ENCODE measurements at places on chromosomes 4 and X.
A peak's percentile ranks its signal among the peaks of the same experiment; 100 is the strongest.

DNA sequence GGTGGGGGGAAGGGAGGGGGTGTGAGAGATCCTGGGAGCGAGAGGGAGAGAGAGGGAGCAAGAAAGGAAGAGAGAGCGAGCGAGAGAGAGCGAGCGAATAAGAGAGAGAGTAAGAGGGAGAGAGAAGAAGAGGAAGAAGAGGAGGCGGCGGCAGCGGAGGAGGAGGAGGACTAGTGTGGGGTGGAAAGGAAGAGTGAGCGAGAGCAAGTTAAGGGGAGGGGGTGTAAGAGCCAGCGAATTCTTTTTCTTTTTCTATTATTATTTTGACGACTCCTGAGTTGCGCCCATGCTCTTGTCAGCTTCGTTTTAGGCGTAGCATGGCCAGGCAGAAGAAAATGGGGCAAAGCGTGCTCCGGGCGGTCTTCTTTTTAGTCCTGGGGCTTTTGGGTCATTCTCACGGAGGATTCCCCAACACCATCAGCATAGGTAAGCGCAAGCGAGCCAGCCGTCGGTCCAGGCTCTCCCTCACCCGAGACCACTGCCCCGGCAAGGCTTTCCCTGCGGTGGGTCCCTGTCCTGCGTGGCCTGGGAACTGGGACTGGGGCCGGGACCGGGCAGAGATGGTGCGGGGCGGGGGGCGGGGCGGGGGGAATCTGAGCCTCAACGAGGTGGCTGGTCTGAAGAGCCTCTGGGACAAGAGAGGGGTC lies at the start of gene GRIA3:
GRIA3 (plus strand) TSS at position 60 of the 647 bp plus-strand sequence; CDS start at position 318, 258 bp downstream.
- DNase-seq: no peak

DNA sequence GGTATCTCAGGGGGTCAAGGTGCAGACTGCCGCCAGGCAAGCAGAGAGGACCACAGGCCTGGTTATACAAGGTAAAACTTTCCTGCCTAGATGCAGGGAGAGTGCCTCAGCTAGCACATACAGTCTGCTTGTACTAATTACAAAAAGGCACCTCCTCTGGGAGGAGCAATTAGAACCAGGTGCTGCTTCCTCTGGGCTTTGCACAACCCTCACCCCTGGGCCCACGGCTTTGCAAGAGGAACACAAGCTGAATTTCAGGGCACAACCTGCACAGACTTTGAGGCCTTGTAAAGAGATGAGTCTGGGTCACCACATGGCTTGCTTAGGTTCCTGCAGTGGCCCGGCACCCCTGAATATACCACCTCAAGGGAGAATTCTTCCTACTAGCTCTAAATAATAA lies 9.2 kb upstream of the CITED1 start:
- no peak for DNase-seq

DNA sequence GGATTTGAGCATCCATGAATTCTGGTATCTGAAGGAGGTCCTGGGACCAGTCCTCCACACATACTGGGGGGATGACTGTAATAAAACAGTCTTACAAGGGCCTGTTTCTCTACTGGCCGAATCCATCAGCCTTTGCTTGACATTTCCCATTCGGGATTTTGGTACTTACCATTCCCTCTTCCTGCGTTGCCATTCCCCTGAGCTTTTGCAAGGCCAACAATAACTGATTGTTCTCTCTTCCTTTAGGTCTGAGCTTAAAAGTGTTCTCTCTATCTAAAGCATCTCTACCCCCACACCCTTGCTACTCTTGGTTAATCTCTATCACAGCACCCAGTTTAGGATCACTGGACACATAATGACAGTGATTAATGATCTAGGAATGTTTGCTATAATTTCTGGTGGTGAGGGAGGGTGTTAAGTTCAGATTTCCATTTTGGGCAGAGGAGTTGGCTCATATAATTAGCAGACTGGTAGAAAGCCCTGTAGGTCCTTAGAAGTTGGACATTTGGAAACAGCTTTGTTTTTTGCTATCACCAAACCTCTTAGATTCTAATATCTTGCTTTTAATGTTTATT lies 29.4 kb downstream of the TMA16 start:
- DNase-seq: no peak

DNA sequence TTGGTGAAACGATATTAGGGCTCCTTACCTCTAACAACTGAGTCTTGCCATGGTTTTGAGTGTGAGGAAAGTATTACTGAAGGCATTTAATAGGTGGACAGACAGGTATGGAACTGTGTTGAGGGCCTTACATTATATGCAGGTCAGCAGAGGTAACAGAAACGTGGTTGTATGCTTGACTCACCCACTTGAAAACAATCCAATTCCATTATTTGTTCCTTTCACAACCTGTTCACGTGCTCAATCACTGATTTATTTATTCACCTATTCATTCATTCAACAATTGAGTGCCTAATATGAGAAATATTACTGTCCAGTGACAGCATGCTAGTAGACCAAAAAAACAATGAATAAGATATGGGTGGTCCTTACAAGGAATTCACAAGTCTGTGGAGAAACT lies 33.3 kb upstream of the PPARGC1A start:
- no peak for DNase-seq

GRCh38 chrX:74277846-74278245 lies 26.1 kb upstream of the ZCCHC13 start:
- DNase-seq: no peak

- DNase-seq: no peak
Measured at GRCh38 chr4:109683621-109684253, 19.5 kb downstream of the CASP6 start.

- DNase-seq: no peak
Measured at GRCh38 chr4:169399976-169400767, 129.4 kb upstream of the SH3RF1 start.

DNA sequence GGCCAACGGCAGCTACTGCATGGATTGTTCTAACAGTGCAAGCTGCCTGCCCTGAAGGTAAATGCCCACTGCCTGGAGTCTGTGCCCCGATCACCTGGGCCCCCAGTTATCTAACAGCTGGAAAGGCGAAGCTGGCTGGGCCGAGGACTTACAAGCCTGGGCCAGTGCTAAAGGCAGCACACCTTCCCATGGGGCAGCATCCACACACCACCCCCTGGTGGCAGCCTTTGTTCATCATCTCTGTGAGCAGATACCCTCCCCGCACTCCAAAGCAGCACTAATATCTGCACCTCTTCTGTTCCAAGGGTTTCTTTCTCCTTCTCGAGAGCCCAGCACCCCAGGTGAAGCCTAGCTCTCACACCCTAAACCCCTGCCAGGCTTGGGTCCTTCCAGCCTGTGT lies 7.6 kb downstream of the SLC2A9 start:
- DNase-seq: no peak

- DNase-seq: peak; percentile 70
Measured at GRCh38 chrX:72100824-72101351, 30.8 kb downstream of the RTL5 start.

DNA sequence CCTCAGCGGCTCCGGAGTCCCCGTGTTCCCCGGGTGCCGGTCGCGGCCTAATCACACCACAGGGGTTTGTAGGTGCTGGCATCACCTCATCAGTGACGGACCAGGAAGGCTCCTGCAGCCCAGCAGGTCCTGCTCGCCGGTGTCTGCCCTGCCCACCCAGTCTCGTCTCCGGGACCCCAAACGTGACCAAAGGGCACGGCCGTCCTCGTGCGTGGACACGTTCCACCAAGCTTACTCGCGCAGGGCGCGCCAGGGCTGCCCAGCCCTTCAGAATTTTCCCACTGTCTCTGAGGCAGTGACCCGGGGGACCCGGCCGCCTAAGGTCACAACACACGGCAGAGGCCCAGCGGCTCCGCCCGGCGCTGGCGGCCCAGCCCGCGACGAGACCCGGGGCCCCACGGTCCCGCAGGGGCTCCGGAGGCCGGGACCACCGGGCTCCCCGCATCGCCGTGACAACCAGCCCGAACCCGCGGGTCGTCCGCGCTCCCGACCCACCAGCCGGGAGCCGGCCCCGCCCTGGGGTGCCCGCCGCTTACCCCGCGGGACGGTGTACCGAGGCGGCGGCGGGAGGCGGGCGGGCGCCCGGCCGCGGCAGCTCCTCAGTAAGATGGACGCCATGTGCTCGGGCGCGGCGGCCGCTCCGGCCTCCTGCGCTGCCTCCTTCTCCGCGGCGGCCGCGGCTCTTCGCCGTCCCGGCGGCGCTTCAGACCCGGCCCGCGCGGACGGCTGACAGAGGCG lies 454 bp downstream of the LETM1 start:
- DNase-seq: no peak

DNA sequence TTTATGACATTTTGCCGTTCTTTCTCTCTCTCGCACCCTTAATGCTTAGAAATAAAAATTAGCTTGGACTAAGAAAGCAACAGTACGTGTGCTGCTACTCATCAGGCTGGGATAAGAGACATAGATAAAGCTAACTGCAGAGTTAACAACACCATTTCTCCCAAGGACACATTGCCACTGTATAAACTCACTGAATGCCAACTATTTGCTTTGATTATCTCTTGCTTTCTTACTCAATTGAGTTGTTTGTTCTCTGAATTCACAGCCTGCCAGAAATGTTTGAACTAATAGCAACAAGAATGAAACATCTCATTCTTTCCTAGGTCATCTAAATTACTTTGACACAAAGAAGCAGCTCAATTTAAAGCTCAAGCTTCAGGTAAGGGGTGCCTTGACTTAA lies 34.6 kb downstream of the F8 start:
- DNase-seq: no peak

- DNase-seq: no peak
Measured at GRCh38 chr4:182547435-182547834, 304.2 kb downstream of the TENM3 start.

GRCh38 chr4:184274286-184274951 lies 56.7 kb upstream of the ENPP6 start:
- DNase-seq: no peak

DNA sequence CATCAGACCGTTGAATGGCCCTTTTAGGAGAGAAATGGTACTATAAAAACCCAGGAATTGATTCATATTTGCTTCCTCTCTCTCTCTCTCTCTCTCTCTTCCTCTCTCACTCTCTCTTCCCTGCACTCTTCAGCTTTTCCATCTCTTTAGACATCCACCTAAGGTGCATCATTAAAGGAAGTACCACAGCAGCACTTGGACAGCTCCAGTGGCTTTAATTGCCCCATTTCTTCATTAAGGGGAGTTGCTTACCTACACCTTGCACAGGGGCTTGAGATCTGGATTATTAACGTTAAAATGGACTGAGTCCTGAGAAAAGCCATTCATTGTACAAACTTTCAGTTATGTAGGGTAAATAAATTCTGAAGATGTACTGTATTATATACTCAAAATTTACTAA lies 323.6 kb downstream of the AFF2 start:
- no peak for DNase-seq

- no peak for DNase-seq
Measured at GRCh38 chr4:145521282-145521681, 39.6 kb downstream of the SMAD1 start.

DNA sequence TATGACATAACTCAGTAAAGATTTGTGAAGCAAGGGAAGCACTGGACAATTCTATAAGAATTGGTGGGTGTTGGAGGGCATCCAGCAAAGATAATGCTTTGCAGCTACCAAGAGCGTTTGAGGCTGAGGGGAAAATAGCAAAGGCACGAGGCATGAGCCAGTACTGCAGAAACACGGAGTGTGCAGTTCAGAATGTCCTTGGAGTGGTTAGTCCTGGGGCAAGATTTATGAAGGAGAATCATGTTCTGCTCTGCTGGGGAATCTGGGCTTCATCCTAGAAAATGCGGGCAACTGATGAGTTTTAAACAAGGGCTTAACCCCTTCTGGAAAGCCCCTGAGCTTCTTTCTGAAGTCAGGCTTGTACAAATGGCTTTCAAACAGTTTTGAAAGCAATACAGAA lies 452.5 kb downstream of the IL15 start:
- no peak for DNase-seq

DNA sequence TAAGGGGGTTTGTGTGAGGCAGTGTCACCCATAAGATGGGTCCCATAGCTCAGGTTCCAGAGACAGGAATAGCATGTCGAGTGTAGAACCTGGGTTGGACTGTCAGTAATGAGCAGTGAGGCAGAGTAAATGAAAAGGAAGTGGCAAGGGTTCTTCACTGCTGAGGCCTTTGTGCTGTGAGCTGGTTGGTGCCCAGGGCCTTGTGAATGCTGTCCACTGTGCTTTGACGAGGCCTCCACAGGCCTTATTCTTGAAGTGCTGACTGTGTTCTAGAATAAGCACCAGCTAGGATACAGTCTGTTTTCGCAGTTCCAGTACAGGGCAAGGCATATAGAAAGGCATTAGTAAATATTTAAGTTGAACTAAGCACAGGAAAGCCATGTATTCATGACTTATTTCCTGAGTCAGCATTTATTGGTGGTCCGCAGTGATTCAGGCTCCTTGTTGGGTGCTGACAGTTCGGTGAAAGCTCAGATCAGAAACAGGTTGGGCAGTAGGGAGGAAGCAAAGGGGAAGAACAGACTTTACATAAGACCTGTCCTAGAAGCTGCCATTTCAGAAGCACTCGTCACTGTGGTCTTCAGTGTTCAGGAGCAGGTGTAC lies 25.6 kb upstream of the TADA2B start:
- DNase-seq: no peak

- no peak for DNase-seq
Measured at GRCh38 chr4:168560184-168561180, 63.6 kb downstream of the PALLD start.

GRCh38 chr4:53068755-53069330 lies 206.7 kb downstream of the RASL11B start:
- DNase-seq: no peak

- no peak for DNase-seq
Measured at GRCh38 chr4:14184767-14185166, 557.2 kb upstream of the BOD1L1 start.

GRCh38 chrX:37684973-37685372 lies 618 bp upstream of the XK start:
- no peak for DNase-seq

DNA sequence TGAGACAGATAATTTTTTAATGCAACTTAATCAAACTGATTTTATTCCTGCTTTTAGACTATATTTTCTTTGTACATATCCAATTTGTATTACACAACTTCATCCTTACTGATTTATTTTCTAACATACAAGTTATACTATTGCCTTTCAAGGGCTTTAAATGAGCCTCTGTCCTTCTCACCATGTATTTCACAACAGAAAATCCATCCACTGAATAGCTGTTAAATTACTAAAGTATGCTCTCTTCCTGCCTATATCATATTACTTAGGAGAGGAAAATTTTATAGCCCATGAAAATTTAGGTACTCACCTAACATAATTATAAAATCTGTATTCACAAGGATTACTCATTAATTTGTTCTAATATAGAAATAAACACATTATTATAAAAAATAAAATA lies 528.6 kb downstream of the ANKRD50 start:
- no peak for DNase-seq

DNA sequence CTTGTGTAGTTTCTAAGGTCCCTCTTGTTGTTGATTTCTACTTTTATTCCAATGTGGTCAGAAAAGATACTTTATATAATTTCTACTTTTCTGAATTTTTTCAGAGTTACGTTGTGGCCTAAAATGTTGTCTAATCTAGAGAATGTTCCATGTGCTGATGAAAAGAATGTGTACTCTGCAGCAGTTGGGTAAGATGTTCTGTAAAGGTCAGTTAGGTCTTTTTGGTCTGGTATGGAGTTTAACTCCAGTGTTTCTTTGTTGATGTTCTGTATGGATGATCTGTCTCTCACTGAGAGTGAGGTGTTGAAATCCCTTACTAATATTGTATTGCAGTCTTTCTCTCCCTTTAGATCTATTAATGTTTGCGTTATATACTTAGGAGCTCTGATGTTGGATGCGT lies 37.0 kb upstream of the GPRIN3 start:
- no peak for DNase-seq
